ENCODE measurements at places on chromosomes 5 and 9. TPM values are rescaled to one million over a fixed set of nuclear protein-coding genes. Genes with fewer than 3 reads are reported as not detected.
A peak's percentile ranks its signal among the peaks of the same experiment; 100 is the strongest.

The SELENOP gene
- 1.1 TPM for total RNA-seq

The IFNA7 gene
- not detected for total RNA-seq

The IL3 gene
- not detected for total RNA-seq

The PCDHA8 gene
- not detected for total RNA-seq

The SV2C gene
- total RNA-seq, result 0.03 TPM

The CSF2 gene
- 1.1 TPM for total RNA-seq

The SKP1 gene
- 206 TPM for total RNA-seq

The CCL21 gene
- not detected for total RNA-seq

GRCh38 chr5:34526682-34527305 lies 129.3 kb upstream of the RAI14 start:
- no peak overlapping the region for H3K27ac ChIP-seq
- no peaks in the 10 kb centered on the region for H3K27me3 ChIP-seq
- DNase-seq, result no peak
- no peaks in the 10 kb centered on the region for H3K4me1 ChIP-seq
- no peak overlapping the region for H3K4me3 ChIP-seq

- no peak overlapping the region for H3K4me3 ChIP-seq
- H3K4me1 ChIP-seq, result peaks cover 3% of the 10 kb centered on the region
- no peak for DNase-seq
- no peak overlapping the region for H3K27ac ChIP-seq
- peaks cover 3% of the 10 kb centered on the region for H3K27me3 ChIP-seq
Observed at GRCh38 chr9:133862585-133863256, 124.6 kb upstream of the SARDH start.

DNA sequence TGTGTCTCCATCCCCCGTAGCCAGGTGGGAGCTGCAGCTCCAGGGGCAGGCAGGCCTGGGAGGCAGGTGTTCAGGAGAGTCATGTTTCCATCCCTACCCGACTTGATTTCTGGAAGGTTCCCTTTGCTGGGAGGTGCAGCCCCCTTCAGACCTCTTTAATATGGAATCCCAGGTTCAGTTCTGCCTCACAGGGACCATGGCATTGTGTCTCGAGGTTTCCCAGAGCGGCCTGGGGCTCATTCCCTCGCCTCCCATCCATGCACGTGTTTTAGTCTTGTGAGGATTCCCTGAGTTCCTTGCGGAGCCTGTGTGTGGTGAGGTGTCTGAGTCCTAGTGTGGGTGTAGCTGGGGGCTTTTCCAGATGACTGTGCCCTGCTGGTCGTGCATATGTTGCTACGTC lies 16.5 kb upstream of the AHRR start:
- DNase-seq, result no peak
- H3K4me1 ChIP-seq, result peaks cover 9% of the 10 kb centered on the region
- no peak overlapping the region for H3K4me3 ChIP-seq
- H3K36me3 ChIP-seq, result peaks cover 2% of the 10 kb centered on the region
- H3K27me3 ChIP-seq, result no peaks in the 10 kb centered on the region

GRCh38 chr9:84780385-84780784 lies 110.9 kb downstream of the NTRK2 start:
- no peak overlapping the region for H3K4me3 ChIP-seq
- no peaks in the 10 kb centered on the region for H3K36me3 ChIP-seq
- H3K4me1 ChIP-seq, result no peaks in the 10 kb centered on the region
- H3K27ac ChIP-seq, result no peak overlapping the region

GRCh38 chr5:168153876-168154270 lies 137.6 kb upstream of the WWC1 start:
- H3K4me3 ChIP-seq, result no peak overlapping the region

DNA sequence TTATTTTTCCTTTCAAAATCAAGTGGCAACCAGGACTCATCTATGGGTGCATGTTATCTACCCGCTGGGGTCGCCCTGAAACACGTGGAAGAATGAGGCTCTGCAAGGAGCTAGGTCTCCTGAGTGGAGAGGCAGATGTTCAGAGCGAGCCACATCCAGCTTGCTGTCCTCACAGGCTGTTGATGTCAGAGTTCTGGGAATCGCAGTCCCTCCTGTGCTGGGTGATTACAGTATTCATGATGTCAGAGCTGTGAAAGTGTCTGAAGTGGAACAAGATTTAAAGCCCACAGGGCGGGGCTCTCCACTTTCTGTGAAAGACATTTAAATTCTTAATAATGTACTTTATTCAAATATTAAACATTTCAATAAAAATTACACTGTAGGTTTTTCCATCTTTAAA lies 24.4 kb upstream of the LMX1B start:
- no peaks in the 10 kb centered on the region for H3K36me3 ChIP-seq
- no peak for DNase-seq
- H3K4me3 ChIP-seq, result no peak overlapping the region
- peaks cover 36% of the 10 kb centered on the region for H3K27me3 ChIP-seq
- no peak overlapping the region for H3K27ac ChIP-seq

DNA sequence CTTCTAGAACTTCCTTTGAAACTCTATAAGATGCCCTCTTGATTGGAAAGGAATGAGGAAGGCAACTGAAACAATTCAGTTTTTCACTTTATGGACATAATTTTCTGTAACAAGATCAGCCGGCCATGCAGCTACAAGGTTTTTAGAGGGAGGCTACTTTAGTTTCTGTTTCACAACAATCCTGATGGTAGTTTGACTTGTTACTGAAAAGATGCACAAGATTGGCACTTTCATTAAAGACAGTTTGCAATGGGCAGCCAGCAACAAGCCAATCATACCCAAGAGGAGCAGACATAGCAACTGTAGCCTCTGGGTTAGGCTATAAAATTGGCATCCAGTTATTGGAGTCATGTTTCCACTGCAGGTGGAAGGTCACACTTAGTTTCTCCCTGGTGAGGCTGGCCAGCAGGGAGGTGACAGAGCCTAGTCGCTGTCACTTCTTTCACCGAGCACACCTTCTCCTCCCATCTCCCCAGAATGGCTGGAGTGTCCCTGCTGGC lies 74.3 kb upstream of the TGFBR1 start:
- peaks cover 10% of the 10 kb centered on the region for H3K36me3 ChIP-seq
- DNase-seq, result no peak
- H3K4me3 ChIP-seq, result no peak overlapping the region
- H3K4me1 ChIP-seq, result peaks cover 35% of the 10 kb centered on the region
- H3K27me3 ChIP-seq, result peaks cover 2% of the 10 kb centered on the region

DNA sequence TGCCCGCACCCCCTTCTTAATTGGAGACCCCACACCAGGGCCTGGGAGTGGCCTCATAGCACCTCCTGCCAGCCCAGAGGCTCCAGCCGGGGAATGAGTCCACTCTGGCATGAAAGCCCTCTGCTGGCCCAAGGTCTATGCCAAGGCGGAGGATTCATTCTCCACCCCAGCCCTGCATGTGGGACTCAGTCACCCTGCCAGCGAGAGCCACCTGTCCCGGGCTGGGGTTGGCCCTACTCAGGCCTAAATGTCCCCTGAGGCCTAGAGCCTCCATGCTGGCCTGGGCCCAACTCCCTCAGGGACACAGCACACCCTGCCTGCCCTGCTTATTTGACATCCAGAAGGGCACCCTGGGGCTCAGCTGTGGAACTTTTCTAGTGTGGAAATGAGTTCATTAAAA lies 1.0 kb upstream of the RAPGEF1 start:
- no peak for DNase-seq
- peaks cover 51% of the 10 kb centered on the region for H3K4me1 ChIP-seq
- H3K36me3 ChIP-seq, result peaks cover 4% of the 10 kb centered on the region
- H3K27ac ChIP-seq, result peak overlapping the region; percentile 83
- peak overlapping the region; percentile 61 for H3K4me3 ChIP-seq

- H3K4me3 ChIP-seq, result peak overlapping the region; percentile 85
- peaks cover 3% of the 10 kb centered on the region for H3K36me3 ChIP-seq
- peak overlapping the region; percentile 98 for H3K27ac ChIP-seq
Observed at GRCh38 chr5:131250751-131251475, 12.9 kb upstream of the CDC42SE2 start.

- peak overlapping the region; percentile 96 for H3K27ac ChIP-seq
- no peaks in the 10 kb centered on the region for H3K27me3 ChIP-seq
- H3K36me3 ChIP-seq, result peaks cover 49% of the 10 kb centered on the region
Observed at GRCh38 chr5:172175263-172175719, 12.7 kb downstream of the STK10 start.

DNA sequence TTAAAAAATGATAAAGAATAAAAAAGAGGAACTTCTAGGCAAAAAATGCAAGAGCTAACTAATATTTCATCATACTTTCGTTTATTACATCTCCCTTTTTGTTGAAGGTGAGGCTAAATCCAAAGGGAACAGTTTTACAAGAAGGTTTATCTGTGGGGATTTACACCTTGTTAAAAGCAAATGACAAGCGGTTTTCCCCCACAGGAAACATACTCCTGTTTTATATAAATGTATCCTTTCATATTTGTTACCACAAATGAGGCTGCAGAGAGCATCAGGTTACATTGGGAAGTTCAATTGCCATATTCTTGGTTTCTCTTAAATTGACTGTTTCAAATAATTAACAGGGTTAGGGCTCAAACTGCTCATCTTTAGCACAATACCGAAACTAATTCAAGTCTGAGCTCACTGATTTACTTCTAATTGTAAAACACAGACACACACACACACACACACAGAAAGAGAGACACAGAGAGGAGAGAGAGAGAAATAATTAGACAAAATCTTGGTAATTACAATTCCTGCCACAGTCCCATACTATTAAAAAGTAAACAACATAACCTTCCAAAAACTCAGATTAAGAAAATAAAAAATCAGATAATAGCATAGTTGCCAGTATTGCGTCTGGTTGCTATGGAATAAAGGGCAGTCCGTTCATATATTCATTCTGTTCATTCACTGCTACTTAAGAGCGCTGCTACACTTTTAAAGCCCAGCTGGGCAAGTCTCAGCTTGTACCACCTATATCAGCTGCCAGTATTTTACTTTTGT lies 17.1 kb downstream of the RFX3 start:
- H3K4me1 ChIP-seq, result peaks cover 16% of the 10 kb centered on the region
- peak overlapping the region; percentile 19 for H3K27ac ChIP-seq
- DNase-seq, result no peak

GRCh38 chr5:62578540-62578939 lies at the start of gene LRRC70:
TSS of gene LRRC70 (plus strand) at chr5:62578819. CDS start at chr5:62579439, 620 bp downstream.
- H3K36me3 ChIP-seq, result peaks cover 13% of the 10 kb centered on the region
- DNase-seq, result no peak
- no peaks in the 10 kb centered on the region for H3K27me3 ChIP-seq
- peak within 1 kb of the TSS; percentile 72 for H3K27ac ChIP-seq
- peak within 1 kb of the TSS; percentile 67 for H3K4me3 ChIP-seq
- peaks cover 14% of the 10 kb centered on the region for H3K4me1 ChIP-seq

DNA sequence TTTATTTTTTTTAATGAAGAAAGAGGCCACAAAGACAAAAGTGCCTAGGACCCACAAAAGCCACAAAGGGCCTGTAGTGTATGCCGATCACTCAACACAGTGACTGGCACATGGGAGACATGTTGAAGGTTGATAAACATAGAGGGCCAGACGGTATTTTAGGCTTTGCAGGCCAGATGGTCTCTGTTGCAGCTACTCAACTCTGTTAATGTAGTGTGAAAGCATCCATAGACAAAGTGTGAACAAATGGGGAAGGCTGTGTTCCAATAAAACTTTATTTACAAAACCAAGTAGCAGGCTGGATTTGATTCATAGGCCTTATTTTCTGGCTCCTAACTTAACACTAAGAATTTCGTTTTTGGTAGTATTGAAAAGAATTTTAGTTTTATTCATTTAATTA lies 139.9 kb downstream of the SGCD start:
- H3K36me3 ChIP-seq, result no peaks in the 10 kb centered on the region
- H3K4me1 ChIP-seq, result no peaks in the 10 kb centered on the region
- DNase-seq, result no peak
- no peak overlapping the region for H3K27ac ChIP-seq

DNA sequence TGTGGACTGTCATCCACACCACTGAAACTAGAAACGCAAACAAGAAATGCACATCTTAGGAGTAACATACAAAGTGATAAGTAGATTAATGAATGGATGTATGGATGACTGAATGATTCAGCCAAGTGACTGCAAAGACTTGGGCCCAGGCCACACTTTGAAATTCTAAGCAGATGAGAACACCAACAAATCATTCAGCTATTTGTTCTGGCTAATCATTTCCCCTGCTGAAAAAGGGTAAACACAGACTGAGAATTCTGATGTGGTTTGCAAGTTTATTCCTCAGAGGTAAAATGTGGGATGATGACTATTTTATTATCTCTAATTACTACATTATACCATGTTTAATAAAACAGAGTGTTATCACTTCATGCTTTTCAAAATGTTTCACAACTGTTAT lies 163.2 kb upstream of the ADAMTS16 start:
- H3K27me3 ChIP-seq, result no peaks in the 10 kb centered on the region
- H3K4me1 ChIP-seq, result no peaks in the 10 kb centered on the region
- no peak overlapping the region for H3K27ac ChIP-seq
- no peak overlapping the region for H3K4me3 ChIP-seq
- no peak for DNase-seq

DNA sequence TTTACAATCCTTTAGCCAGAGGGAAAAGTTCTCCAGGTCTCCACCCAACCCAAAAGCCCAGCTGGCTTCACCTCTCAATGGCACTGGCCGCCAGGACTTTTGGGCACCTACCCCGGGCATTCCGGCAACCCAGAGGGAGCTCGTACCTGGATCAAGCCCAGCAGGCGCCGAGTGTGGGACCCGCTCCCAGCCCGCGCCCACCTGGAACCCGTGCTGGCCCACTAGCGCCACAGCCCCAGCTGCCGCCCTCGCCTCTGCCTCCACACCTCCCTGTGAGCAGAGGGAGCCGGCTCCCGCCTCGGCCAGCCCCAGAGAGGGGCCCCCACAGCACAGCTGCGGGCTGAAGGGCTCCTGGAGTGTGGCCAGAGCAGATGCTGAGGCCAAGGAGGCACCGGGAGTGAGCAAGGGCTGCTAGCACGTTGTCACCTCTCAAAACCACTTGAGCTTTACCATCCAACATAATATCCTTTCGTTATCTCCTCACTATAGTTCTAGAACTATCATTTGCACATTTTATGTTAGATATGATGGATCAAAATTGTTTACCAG lies 69.7 kb downstream of the GCNT1 start:
- H3K4me3 ChIP-seq, result no peak overlapping the region
- no peak overlapping the region for H3K27ac ChIP-seq
- peaks cover 2% of the 10 kb centered on the region for H3K36me3 ChIP-seq
- no peak for DNase-seq
- H3K27me3 ChIP-seq, result peaks cover 2% of the 10 kb centered on the region

DNA sequence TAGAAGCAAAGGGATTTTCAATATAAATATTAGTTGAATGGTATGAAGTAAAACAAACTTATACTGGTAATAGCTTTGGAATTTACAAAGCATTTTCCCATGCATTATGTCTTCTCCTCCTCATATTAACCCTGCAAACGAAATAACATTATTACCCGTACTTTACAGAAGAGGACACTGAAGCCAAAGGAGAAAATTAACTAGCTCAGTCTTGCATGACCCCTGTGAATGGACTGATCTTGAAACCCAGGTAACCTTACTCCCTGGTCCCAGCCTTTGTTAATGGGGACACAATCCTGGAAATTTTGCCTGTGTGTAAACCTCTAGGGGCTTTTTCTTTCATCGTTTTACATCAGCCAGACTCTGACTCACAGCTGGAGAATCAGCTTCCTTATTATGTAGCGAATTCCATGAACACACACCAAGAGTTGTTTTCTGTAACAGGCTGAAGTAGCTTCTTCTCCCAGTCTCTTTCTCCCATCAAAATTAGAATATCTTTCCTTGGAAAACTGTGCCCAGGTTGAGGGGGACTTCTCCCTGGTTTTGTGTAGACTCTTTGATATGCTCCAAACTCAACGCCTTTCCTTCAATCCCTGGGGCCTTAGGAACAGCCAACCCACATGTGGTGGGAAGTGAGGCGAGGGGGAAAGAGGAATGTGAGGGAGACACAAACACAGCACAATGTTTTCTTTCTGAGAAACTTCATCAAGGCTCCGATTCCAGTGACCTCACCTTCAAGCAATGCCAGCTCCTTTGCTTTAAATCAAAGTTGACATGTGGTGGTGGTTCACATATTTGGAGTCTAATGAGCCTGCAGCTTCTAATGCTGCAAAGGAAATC lies 480.9 kb upstream of the PAPPA start:
- H3K27ac ChIP-seq, result no peak overlapping the region
- H3K4me1 ChIP-seq, result no peaks in the 10 kb centered on the region
- H3K4me3 ChIP-seq, result no peak overlapping the region
- H3K27me3 ChIP-seq, result no peaks in the 10 kb centered on the region
- no peak for DNase-seq
